H54 (cell line): ENCODE measurements at places on chromosomes 2 and 18.

DNA sequence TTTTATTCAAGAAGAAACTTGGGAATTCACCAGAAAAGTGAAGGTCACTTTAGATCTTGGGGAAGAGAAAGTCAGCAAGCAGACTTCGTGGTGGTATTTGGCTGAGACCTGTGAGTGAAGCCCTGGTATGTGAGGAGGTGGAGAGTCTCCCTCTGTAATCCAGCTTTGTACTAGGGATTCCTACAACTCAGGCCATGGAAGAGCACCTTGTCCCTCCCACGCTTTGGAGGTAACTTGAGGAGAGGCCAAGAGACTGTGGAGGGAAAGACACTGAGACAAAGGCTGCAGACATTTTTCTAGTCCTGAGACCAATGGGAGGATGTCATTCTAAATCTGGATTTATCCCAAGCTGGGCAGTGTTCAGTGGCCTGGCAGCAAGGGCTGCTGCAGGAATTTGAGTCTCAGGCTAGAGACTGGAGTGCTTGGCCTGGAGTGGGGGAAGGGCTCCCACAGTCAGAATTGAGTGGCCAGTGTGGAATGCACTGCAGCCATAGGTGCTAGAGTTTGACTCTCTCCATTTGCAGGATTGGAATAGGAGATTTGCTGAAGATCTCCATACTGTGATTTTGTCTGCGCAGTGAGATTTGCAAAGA, 219.0 kb downstream of the ACTR3 start:
- no peak for DNase-seq

GRCh38 chr18:67104700-67105284, 411.7 kb downstream of the DSEL start:
- DNase-seq = no peak

- no peak for DNase-seq
These were observed 7.2 kb downstream of the MTHFD2 start for GRCh38 chr2:74205596-74205995.

DNA sequence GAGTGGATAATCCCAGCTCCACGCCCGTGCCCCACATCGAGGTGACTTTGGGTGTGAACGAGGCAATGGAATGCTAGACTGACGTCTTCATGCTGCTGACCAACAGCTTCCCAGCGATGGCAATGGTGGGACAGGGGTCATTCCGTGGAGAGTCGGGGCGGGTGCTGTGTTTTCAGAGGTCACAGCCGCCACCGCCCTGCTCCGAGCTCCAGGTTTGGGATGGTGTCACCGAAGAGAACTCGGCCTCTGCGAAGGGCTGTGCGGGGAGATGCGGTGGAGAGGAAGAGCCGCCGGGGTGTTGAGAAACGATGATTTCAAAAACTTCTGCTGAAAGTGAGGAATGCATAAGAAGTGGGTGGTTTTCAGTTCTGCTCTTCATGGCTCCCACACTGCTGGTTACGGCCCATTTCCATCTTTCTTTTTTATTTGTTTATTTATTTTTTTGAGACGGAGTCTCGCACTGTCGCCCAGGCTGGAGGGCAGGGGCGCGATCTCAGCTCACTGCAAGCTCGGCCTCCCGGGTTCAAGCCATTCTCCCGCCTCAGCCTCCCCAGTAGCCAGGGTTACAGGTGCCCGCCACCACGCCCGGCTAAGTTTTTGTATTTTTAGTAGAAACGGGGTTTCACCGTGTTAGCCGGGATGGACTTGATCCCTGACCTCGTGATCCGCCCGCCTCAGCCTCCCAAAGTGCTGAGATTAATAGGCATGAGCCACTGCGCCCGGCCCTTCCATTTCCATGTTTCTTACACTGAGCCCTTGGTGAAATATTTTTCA, 142.6 kb downstream of the RTP5 start:
- DNase-seq = no peak

DNA sequence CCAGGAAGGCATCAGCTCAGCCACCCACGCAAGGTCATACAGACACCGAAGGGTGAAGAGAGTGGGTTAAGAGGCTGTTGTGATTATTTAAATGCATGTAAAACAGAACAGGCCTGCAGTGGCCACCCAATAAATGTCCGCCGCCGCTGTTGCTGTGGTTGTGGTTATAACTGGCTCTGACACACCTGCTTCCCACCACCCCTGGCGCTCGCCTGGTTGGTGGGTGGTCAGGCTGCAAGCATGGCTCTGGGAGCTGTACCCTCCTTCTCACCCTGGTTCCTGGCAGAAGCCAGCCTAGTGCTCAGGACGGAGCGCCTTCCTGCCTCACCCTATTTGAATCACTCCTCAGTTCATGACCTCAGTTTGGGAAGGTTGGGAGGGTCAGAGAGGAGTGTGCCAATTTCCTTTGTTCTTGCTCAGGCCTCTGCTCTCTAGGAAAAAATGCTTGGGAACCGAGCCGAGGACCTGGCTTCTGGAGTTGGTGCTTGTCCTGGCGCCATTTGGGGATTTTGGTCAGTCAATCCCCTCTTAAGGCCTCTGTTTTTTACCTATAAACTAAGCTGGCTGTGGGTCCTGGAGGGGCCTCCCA, 5.3 kb upstream of the CRYBA2 start:
- DNase-seq = no peak

GRCh38 chr18:50492097-50492496, 67.8 kb upstream of the MAPK4 start:
- no peak for DNase-seq
